ENCODE measurements at places on chromosomes 3 and 15.

DNA sequence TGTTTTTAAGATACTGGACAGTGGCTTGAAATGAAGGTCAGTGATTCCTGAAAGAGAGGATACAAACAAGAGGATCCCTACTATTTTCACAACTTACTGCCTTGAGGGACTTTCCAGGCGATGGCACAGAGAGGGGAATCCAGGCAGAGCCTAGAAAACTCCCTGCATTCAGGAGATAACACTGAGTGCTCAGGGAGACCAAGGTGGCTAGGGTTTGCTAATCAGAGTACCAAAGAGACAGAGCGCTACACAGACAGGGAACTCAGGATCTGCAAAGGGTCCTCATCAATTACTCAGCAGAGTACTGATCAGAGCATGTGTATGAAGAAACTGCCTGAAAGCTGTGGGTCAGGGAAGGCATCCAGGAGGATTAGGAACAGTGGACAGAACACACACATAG is 11.7 kb upstream of the MRPS22 start:
- no peak for DNase-seq

GRCh38 chr3:157175691-157176507 is 16.0 kb upstream of the CCNL1 start:
- no peak for DNase-seq

GRCh38 chr3:127613406-127613805 is 15.2 kb downstream of the MCM2 start:
- DNase-seq: no peak

DNA sequence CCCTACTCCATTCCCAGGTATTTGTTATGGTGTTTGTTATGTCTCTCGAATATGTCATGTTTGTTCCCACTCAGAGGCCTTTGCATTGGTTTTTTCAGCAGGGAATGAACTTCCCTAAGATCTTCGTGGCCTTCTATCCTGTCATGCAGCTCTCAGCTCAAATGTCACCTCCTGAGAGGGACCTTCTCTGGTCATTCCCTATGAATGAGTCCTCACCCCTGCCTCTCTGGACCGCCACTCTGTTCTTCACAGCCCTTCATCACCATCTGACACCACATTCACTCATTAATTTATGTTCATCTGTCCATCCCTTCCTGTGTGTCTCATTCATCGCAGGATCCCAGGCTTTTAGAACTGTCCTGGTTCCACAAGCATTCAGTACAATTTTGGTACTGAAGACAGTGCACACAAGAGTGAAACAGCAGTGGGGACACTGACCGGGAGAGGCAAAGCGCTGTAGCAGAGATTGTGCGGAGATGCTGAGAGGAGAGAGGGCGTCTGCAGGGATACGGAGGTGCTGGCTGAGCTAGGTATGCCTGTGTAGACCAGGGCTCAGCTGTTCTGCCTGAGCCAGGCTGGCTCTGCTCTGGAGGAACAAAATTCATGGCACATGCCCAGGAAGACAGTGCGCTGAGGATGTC is 132.3 kb downstream of the CHCHD6 start:
- DNase-seq: no peak

GRCh38 chr3:46466871-46467403 is 2.2 kb upstream of the LTF start:
- no peak for DNase-seq

DNA sequence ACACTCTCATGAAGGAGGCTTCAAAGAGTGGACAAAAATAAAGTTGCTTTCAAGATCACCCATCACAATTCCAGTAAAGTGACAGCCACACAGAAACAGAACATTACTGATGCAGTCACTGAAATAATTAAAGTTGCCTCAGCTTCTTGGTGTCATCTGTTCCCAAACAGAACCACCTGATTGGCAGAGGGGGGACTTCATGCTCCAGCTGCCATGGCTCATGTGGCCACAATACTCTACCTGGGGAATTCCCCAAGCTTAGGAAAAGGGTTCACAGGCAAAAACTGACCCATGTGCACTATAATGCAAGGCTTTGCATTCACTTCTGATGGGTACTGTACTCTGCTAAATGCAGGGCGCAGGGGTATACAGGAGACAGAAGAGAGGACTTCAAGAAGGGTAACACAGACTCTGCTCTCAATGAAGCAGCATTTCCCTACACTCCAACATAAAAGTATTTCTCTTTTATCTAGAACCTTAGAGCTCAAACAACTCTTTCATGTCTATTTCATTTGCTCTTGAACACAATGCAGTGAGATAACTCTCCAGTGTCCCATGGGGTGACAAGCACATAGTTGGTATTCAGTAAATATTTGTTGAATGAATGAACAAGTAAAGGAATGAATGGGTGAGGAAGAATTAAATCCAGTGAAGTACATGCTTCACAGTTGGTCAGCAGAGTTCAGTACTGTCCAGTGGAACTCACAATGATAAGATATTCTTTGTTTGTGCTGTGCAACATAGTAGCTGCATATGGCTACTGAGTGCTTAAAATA is 8.6 kb upstream of the CTNNB1 start:
- DNase-seq: no peak

DNA sequence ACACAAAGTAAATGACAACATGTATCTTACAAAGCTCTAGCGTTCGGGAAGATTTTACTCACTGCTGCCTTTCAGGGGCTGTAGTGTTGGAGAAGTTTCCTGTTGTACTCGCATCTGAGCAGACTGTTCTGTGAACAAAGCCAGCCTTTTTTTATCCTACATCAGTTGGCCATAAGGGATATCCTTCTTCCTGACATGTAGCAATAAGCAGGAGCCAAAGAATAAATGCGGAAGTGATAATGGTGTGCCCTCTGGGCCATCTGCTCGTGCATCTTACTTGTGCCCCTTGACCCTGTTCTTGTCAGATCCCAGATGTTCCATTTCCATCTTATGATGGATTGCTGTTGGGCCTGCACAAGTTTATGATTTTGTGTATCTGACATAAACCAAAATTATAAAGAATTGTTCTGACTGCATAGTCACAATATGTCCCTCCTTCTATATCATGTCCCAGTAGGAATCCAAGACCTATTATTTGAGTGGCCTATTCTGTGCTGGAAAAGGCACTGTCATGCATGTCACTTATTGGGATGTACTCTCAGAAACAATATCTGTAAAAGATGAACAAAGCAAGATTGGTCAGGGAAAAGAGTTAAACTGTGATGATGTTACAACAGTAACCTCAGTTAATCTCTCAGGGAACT is 631.3 kb downstream of the NSUN3 start:
- no peak for DNase-seq

GRCh38 chr3:104781112-104781511 is 585.6 kb upstream of the ALCAM start:
- DNase-seq: no peak

- no peak for DNase-seq
Measured at GRCh38 chr3:15329046-15330005, 3.1 kb downstream of the SH3BP5 start.

DNA sequence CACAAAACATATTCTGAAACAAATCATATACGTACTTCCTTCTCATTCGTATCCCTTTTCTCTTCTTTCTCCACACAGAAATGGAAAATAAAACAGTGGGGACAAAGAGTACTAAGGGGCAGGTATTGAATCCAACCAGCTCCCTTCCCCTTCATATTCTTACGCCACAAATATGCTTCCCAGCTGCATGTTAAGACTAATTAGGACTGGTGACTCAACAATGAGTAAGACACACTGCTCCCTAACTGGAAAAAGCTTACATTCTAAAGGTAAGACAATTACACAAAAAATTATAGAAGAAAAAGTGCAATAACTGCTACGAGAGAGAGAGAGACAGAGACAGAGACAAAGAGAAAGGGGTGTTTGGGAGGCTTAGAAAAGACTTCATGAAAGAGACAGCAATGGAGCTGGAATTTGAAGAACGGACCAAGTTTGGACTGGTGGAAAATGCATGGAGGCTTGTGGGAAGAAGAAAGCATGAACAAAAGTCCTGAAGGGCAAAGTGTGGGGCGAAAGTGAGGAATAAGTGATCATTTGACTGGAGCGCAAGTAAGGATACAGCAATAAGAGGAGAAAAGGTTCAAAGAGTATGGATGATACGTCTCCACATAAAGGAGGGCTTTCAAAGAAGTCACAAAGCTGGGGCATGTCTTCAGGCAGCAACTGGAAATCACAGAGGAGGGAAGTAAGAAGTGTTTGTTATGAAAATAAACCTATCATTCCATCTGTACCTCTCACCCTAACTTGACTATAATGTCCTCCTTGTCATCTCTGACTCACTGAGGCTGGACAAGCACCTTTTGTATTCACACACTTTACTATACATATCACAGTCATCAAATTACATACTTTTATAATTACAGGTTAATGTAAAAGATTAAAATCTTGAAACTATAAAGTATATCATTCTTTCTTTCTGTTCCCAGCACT is 49.2 kb downstream of the RYK start:
- no peak for DNase-seq

DNA sequence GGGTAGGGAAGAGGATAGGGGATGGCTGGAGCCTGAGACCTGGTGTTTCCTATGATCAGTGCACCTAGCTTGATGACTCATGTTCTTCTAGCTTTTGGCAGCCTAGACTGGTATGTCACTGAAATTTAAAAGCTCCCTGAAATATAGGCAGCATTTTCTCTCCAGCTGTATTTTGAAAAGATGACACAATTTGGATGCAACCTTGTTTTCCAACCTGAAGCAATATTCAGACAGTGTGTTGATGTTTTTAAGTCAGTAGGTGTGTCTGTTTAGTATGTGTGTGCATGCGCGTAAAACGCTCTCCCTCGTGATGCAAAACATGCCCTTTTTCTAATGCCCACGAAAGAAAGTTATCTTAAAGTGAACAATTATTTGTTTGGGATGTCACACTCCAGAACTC is 58.5 kb downstream of the RPL22L1 start:
- DNase-seq: no peak

GRCh38 chr15:94456226-94456625 is 224.9 kb downstream of the MCTP2 start:
- DNase-seq: no peak

DNA sequence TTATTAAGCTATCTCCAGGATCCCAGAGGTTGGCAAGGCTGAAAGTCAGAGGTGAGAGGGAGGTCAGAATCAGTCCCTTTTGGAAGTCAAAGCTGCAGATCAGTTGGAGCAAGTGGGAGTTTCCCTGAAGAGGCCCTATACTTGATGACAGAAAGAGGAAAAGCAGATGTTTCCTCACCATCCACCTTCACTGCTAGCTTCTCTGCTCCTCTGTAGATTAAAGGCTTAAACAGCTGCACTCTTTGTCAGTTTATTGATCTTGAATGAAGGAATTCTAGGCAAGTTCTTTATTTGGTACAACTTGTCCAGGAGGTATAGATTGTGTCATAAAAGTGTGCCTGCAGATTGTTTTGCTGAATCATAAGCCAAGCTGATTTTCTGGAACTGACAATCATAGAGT is 408.2 kb upstream of the TGFBR2 start:
- DNase-seq: no peak

- no peak for DNase-seq
Measured at GRCh38 chr3:84439476-84439875, 519.3 kb upstream of the CADM2 start.
